Cortex of kidney (tissue), 1 donor: ENCODE measurements at places on chromosomes 6 and 20.

- no peak for DNase-seq
Observed at GRCh38 chr6:50663806-50664205, 49.5 kb upstream of the TFAP2D start.

DNA sequence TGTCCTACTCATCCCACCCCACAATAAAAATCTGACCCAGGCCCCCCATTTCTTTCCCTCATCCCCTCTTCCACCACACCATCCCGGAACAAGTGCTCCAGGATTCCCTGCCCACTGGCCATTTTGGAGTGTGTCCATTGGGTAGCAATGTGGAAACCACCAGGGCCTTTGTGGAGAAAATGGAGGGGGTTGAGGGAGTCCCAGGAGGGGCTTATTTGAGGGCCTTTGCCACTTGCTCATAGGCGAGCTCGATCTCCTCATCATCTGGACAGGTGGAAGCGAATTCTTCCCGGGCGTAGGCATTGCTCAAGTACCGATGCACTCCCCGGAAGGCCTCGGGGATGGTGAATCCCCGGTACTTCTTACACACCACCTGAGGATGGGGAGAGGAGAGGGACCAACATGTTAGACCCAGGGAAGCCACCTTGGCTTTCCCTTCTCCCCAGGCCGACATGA is 1.6 kb upstream of the DDAH2 start:
- DNase-seq, result no peak

DNA sequence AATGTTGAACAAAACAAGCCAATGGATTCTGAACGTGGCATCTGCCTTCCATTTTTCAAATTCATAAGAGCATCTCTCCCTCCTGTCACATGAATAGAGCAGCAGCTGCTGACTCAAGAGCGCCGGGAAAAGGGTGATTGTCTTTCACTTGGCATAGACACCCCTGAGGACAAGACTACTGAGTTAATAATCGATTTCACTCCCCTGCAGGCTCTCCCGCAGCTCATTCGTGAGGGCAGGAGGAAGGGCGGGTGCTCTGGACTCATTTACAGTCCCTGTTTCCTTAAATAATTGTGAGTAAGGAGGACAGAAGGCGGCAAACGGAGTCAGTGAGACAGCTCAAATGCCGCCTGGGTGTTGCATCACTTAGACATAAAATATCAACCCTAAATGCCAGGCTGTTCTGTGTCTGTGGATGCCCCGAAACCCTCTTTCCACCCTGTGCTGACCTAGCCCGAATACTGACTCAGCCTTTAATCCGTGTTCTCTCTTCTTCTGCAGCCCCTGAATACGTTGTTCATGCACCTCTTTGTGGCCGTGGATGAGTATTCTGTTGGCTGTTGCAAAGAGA is 21.6 kb downstream of the CFAP61 start:
- DNase-seq, result no peak

- no peak for DNase-seq
Observed at GRCh38 chr6:5998711-5999687, 7.7 kb downstream of the NRN1 start.

GRCh38 chr6:110331816-110332215 is 26.3 kb downstream of the METTL24 start:
- no peak for DNase-seq

DNA sequence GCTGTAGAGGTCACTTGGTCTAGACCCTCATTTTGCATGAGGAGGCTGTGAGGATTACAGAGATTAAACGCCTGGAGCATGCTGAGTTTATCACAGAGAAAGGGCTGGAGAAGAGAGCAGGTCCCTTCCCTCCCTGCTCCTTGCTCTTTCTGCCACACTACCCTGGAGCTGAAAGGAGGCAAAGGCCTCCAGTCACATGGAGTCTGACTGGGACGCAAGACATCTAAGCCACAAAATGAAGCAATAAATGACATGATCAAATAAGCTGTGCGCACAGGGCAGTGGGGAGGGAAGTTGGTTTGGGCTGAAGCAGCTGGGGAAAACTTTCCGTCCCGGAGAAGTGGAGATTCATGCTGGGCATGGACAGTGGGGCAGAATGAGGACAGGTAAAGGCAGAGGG is 33.3 kb downstream of the ATXN1 start:
- DNase-seq, result no peak

GRCh38 chr6:100300221-100300736 is 164.4 kb downstream of the SIM1 start:
- DNase-seq, result no peak

- DNase-seq, result no peak
Observed at GRCh38 chr6:157398151-157398550, 17.2 kb downstream of the ZDHHC14 start.
